A549 treated with CpdA at 1 μM for 4 hours (cell line): ENCODE measurements at places on chromosomes 6 and 20. TPM values are rescaled to one million over a fixed set of nuclear protein-coding genes. Genes with fewer than 3 reads are reported as not detected.

The KCNB1 gene
- 0.14 to 0.44 TPM (median 0.24 TPM) in 5 replicates for total RNA-seq

The PPP1R3D gene
- 1.8 to 2.8 TPM (median 2.4 TPM) in 5 replicates for total RNA-seq

The COL21A1 gene
- total RNA-seq = 0.53 to 0.99 TPM (median 0.79 TPM) in 5 replicates

The PTCHD4 gene
- total RNA-seq = 0.05 to 0.06 TPM in 2 of 5 replicates, not detected in the others

The TFAP2C gene
- total RNA-seq = 12.8 to 17.1 TPM (median 15.8 TPM) in 5 replicates

The CCN6 gene
- total RNA-seq = not detected in 5 replicates

The BANF2 gene
- total RNA-seq = not detected in 5 replicates

The MLIP gene
- total RNA-seq = not detected in 5 replicates

The TXLNB gene
- total RNA-seq = not detected in 5 replicates

The RPS10 gene
- total RNA-seq = 2,057 to 2,243 TPM (median 2,160 TPM) in 5 replicates

The HEY2 gene
- 0.06 TPM in 1 of 5 replicates, not detected in the others for total RNA-seq

The MYB gene
- 0.30 to 1.2 TPM (median 0.63 TPM) in 5 replicates for total RNA-seq

The ZSCAN23 gene
- total RNA-seq = not detected in 5 replicates

The SYCP2L gene
- total RNA-seq = 2.8 to 3.6 TPM (median 3.1 TPM) in 5 replicates

The ZBP1 gene
- total RNA-seq = 0.02 to 0.10 TPM (median 0.07 TPM) in 3 of 5 replicates, not detected in the others

The SSTR4 gene
- total RNA-seq = not detected in 5 replicates

The BEND3 gene
- 3.3 to 4.4 TPM (median 3.7 TPM) in 5 replicates for total RNA-seq

The OOEP gene
- not detected in 5 replicates for total RNA-seq

The CPNE5 gene
- total RNA-seq = 0.08 to 0.22 TPM (median 0.12 TPM) in 4 of 5 replicates, not detected in the other
